ENCODE measurements at places on chromosomes 4 and X.

DNA sequence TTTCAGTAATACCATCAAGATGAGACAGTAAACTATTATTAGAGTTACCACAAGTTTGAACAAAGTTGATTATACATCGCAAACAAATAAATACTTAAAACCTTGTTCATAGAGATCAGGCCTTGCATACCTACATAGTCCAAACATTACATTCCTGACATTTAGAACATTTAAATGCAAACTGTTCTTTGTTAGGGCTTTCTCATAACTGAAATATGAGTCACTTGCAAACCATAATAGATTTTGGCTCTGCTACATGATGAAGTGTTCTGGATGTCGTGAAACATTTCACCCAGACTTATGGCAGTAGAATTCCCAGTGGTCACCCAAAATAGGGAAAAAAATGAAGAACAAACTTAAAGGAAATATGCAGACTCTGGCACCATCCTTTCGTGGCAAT lies 75.0 kb downstream of the FAT4 start:
- DNase-seq: peak; percentile 97

- DNase-seq: no peak
Measured at GRCh38 chrX:78746496-78746895, 1.0 kb upstream of the LPAR4 start.

GRCh38 chr4:180923486-180923885 lies 1319.7 kb upstream of the TENM3 start:
- peak; percentile 92 for DNase-seq

DNA sequence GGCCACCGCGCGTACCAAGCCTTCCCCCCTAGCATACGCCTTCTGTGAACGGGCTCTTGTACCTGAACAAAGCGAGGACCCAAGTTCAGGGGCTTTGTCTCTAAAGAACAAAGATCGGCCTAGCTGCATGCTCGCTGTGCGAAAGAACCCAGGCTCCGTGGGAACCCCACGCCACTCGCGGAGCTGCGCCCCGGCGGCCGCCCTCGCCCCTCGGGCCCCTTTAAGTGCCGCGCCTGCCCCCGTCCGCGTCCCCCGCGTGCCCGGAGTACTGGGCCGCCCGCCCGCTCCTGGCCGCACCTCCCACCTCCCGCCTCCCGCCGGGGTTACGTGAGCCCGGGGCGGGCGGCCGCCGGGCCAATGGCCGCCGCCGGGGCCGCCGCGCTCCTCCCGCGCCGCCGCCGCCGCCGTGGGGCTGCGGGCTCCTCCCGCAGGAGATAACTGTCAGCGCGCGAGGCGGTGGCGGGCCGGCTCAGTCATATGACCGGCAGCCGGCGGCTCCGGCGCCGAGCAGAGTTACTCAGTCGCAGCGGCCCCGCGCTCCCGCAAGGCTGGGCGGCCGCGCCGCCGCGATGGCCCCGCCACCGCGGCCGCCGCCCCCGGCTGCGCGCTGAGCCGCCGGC lies at the start of gene FNIP2:
TSS of gene FNIP2 (plus strand) at position 472 of the 620 bp plus-strand sequence. CDS start 187 bp downstream, outside the sequence.
- peak; percentile 80 for DNase-seq

GRCh38 chr4:139676913-139677585 lies 11.4 kb downstream of the MGST2 start:
- DNase-seq: no peak

DNA sequence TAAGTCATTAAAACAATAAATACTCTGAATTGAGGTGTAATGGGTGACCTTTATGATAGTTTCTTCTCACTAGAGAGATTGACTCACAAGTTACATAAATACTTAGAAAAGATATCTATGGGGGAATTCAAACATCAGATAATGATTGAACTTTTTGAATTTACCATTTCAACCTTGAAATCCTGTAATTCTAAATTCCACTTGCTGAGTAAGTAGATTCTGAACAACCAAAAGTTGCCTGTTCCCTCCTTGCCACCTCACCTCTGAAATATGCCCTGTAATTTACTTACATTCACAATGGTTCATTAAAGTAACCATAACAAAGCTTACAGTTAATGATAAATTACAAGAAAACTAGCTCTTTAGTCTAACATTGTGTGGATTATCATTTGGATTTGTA lies 43.3 kb upstream of the SLC39A8 start:
- DNase-seq: no peak

DNA sequence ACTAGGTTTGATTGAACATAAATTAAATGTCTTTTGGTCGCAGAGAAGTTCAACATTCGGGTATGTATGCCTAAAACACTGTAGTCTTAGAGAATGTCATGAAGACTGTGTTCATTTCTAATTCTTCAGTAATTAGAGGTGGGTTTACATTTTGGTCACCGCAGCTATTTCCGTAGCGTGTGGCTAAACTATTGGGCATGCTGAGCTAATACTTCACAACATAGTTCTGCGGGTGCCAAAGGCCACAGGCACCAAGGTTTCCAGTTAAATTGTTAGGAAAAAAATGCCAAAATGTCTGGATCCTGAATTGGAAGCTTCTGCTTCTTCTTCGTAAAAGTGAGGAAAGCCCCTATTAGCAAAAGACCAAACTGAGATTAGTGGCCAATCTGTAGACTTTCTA lies 25.1 kb downstream of the SMIM31 start:
- no peak for DNase-seq

DNA sequence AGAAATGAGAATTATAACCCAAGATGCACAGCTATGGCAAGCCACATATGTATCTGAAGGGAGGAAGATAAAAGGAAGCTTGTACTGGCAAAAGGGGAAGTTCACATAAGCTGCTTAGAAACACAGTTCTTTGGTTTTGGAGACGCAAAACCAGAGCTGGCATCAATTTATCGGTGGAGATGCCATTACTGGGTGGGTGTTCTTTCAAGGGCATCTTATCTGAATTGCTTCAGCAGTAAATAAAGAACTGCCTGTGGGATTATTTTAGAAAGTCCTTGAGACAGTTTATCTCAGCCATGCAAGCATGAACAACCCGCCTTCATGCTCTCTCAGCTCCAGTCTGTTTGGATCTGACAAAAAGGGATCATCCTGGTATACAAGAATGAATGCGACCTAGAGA lies 60.8 kb downstream of the DDX60 start:
- no peak for DNase-seq

GRCh38 chr4:173821876-173822275 lies 291.8 kb upstream of the HAND2 start:
- DNase-seq: peak; percentile 74

DNA sequence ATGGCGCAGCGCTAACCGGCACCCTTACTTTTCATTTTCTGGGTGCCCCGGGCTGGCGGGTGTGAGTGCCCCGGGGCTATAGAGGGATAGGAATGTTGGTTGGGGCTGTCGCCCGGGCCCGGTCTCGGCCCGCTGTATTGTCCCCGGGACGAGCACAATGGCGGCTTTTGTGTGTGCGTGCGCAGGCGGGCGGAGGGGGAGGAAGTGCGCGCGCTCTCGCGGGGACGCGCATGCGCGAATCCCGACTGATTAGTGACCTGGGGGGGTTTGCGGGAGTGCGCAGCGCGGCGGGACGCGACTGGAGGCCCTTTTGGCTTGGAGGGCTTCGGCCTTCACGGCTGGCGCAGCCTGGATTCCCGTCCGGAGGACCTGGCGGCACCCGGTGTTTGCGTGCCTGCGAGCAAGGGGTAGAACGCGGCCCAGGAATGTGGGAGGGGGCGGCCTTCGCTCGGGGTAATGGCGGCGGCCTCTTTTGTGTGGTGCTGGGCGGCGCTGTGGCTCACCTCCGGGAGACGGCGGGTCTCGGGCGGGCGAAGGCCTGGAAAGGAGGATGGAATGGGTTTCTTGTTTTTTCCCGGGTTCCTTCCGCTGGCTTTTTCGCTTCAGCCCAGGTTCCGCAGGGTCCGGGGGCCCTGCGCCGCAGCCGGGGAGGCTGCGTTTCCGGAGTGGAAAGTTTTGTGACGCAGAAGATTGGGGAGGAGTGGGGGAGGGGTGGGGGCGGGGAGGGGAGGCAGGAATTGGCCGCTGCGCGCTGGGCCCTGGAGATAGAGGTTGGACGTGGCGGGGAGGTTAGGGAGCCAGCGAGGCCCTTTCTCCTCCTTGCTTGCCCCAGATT lies 618 bp downstream of the DDX3X start:
- peak; percentile 64 for DNase-seq

DNA sequence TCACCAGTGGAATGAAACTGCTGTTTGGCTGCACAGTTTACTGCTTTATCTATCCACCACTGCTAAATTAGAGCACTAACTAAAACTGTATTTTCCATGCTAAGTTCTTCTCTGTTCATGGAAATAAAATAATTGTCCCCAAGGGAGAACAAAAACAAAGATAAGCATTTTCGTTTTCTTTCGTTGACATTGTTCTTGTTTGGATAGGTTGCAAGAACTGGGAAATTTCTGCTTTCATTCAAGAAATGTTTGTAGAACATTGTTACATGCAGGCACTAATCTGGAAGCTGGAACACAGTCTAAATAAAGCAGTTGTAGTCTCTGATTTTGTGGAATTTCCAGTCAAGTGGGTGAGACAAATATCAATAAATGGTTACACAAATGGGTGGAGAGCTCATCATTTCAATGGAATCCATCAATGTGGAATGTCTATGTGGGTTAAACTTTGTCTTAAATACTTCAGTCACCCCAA lies 5.8 kb upstream of the CXCL8 start:
- peak; percentile 65 for DNase-seq

- no peak for DNase-seq
Measured at GRCh38 chr4:21946858-21947257, 1.7 kb downstream of the KCNIP4 start.

DNA sequence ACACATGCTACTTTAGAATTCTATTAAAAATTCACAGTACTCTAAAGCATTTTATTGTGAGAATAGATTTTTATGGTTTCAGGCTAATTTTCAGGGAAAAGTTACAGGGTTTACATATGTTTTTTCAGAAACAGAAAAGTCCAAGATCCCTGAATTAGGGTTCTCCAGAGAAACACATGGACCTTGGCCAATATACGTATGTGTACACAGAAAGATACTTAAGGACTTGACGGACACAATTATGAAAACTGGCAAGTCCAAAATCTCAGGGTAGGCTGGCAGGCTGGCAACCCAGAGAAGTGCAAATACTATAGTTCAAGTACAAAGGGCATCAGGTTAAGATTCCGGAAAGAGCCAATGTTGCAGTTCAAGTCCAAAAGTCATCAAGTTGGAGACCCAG lies 1897.8 kb upstream of the PCDH10 start:
- DNase-seq: no peak

DNA sequence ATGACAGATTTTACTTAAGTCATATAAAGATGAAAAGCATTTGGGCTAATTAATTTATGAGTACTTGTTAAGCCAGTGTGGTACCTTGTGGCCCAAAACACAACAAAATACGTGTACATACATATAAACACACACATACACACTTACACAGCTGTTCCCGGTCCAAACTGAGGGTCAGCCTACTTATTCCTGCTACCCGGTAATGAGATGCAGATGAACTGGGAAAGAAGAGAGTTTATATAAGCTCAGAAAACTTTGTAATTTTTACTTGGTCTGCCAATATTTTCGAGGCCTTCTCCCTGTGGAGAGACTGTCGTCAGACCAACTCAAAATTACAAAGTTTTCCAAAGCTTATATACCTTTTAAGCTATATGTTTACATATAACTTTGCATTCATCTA lies 25.8 kb upstream of the PBDC1 start:
- peak; percentile 5 for DNase-seq

GRCh38 chr4:121656269-121656641 lies 40.5 kb downstream of the ANXA5 start:
- peak; percentile 71 for DNase-seq

DNA sequence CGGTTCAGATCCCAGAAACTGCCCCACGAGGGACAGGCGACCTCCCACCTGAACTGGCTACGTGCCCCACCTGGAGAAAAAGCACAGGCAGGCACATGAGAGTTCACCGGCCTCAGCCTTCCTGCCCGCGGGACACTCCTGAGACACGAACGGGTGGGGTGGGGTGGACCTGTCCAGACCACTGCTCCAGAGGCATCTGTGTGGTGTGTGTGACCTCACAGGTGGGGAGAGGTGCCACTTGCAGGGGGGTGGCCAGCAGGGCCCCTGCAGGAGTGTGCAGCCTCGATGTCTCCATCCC lies 18.5 kb downstream of the NELFA start:
- no peak for DNase-seq

DNA sequence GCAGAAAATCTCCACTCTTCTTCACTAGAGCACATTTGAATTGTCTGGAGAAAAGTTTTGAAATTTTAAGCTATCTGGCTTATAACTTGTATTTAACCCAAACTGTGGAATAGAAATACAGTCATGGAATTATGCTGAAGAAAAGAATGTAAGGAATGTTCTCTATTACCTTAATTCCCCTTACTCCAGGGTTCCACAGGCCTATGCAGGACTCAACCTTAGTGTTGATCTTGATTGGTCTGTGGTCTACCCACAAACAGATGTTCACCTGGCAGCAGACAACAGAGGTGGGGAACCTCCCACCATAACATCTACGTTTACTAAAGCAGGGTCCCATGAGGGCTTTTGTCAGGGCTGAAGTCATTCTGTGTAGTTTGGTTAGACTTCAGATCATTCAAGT lies 189.3 kb upstream of the GPRIN3 start:
- peak; percentile 43 for DNase-seq

GRCh38 chrX:122134291-122134690 lies 1049.8 kb upstream of the GRIA3 start:
- DNase-seq: peak; percentile 10

DNA sequence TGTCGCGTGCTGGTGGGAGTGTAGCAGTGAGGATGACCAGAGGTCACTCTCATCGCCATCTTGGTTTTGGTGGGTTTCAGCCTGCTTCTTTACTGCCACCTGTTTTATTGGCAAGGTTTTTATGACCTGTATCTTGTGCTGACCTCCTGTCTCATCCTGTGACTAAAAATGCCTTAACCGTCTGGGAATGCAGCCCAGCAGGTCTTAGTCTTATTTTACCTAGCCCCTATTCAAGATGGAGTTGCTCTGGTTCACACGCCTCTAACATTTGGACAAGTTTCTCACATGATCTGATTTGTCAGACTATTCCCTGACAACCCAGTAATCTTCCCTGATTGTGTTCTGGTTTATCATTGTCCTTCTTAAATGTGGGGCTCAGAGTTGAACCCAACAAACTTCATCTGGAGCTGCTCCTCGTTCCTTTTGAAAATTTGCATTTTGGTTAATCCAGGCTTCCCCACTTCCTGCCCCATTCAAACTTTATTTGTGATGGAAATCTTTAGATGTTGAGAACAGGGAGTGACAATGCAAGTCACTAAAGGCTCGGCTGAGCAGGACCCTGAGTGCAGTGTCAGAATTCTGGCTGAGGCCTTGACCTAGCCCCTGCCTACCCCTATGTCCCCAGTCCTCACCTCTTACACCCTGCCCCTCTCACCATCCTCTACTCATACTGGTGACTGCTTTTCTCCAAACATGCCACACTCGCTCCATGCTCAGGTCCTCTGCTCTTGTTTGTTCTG lies 226.8 kb downstream of the STIM2 start:
- DNase-seq: no peak

DNA sequence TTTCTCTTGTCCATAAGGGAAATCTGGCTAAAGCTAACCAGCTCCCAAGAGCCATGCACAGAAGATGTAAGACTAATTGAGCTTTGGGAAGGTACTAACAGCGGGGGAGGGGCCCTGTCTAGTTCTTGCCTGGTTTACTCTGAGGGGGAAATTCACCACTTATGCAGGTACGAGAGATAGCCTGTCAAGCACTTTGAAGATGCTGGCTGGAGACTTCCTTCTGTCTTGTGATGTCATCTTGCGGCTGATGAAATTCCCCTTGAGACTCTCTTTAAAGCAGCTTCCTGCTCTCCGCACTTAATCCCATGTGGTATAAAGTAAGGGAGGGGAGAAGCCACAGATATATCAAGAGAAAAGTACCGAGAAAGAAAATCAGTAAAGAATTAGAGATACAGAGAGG lies 345.3 kb downstream of the MAPK10 start:
- peak; percentile 81 for DNase-seq

GRCh38 chr4:145904413-145905177 lies 34.0 kb downstream of the ZNF827 start:
- DNase-seq: no peak

GRCh38 chr4:153724606-153725005 lies 35.2 kb downstream of the RNF175 start:
- DNase-seq: no peak
